ENCODE measurements at places on chromosomes 4 and X.

- DNase-seq, result no peak
Measured at GRCh38 chr4:115272594-115272993, 159.2 kb upstream of the NDST4 start.

DNA sequence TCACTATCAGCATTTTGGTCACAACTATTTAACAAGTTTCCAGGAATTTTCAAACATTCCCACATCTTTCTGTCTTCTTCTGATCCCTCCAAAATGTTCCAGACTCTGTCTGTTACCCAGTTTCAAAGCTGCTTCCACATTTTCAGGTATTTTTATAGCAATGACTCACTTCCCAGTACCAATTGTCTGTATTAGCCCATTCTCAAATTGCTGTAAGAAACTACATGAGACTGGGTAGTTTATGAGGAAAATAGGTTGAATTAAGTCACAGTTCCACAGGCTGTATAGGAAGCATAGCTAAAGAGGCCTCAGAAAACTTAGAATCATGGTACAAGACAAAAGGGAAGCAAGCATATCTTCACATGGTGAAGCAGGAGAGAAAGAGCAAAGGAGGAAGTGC lies 475.0 kb upstream of the PCDH7 start:
- no peak for DNase-seq

- no peak for DNase-seq
Measured at GRCh38 chr4:154622598-154622997, 10.1 kb upstream of the FGG start.

- DNase-seq, result peak; percentile 39
Measured at GRCh38 chr4:120830204-120830603, 92.3 kb downstream of the PRDM5 start.

- no peak for DNase-seq
Measured at GRCh38 chr4:123516576-123516975, 120.0 kb downstream of the SPRY1 start.

- DNase-seq, result no peak
Measured at GRCh38 chrX:13419276-13419675, 99.4 kb upstream of the ATXN3L start.

GRCh38 chr4:110348711-110349383 lies 127.1 kb upstream of the ENPEP start:
- DNase-seq, result no peak

- DNase-seq, result no peak
Measured at GRCh38 chrX:7112071-7112470, 35.4 kb upstream of the STS start.

- no peak for DNase-seq
Measured at GRCh38 chr4:39029752-39030694, 2.2 kb downstream of the TMEM156 start.

DNA sequence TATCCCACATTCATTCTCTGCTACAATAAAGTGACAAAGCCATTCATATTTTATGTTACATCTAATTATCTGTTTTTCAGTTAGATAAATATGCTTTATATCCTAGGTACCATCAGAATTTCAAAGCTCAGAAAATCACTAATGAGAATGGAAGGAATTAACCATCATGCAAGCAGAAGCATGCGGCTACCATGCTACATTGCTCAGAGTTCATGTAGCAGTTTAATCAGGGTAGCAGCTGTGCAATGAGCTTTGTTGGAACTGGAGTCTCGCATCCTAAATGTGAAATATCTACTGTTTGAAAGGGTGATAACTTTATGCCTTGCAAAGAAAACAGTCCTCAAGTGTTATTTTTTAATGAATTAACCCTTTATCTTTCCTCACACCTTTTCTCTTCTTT lies 77.5 kb downstream of the SNCA start:
- DNase-seq, result no peak

GRCh38 chr4:87679449-87680169 lies 29.5 kb downstream of the DMP1 start:
- DNase-seq, result peak; percentile 53

DNA sequence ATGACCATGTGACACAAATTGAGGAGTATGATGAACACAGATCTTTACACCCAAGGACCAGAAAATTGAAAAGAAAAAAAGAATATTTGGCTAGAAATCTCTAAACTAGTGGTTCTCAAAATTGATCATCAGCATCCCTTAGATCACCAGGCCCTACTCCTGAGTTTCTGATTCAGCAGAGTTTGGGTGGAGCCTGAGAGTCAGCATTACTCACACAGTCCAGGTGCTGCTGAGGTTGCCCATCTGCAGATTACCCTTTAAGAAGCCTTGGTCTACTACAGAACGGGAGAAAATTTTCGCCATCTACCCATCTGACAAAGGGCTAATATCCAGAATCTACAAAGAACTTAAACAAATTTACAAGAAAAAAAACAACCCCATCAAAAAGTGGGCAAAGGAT lies 182.8 kb downstream of the MOSPD2 start:
- DNase-seq, result no peak
